ENCODE measurements at places on chromosomes 4 and X. TPM values are rescaled to one million over a fixed set of nuclear protein-coding genes. Genes with fewer than 3 reads are reported as not detected.

Gene VSIG1
- polyA plus RNA-seq, result 0.45 TPM

Gene HTN1
- not detected for polyA plus RNA-seq

Gene ATP8A1
- 17.6 TPM for polyA plus RNA-seq

Gene MAGEA1
- polyA plus RNA-seq, result not detected

Gene ARHGAP6
- 19.0 TPM for polyA plus RNA-seq

Gene FAM120C
- 7.5 TPM for polyA plus RNA-seq

Gene TMPRSS11D
- not detected for polyA plus RNA-seq

Gene FAM149A
- 9.4 TPM for polyA plus RNA-seq

Gene FAM241A
- 2.4 TPM for polyA plus RNA-seq

Gene FGFBP2
- polyA plus RNA-seq, result 1.7 TPM

Gene PTPN13
- 22.8 TPM for polyA plus RNA-seq

Gene GPRASP3
- 7.2 TPM for polyA plus RNA-seq

Gene SPATA18
- 4.8 TPM for polyA plus RNA-seq

Gene AFAP1
- 11.4 TPM for polyA plus RNA-seq

Gene CD40LG
- polyA plus RNA-seq, result 1.3 TPM

Gene PCDH10
- polyA plus RNA-seq, result 2.2 TPM

Gene COL25A1
- 0.56 TPM for polyA plus RNA-seq

Gene C4orf36
- polyA plus RNA-seq, result 1.4 TPM

Gene PCSK1N
- polyA plus RNA-seq, result not detected

Gene EFHC2
- 3.1 TPM for polyA plus RNA-seq

Gene GRIA3
- polyA plus RNA-seq, result 1.2 TPM

Gene TSPAN7
- polyA plus RNA-seq, result 84.2 TPM

Gene IQSEC2
- 8.7 TPM for polyA plus RNA-seq

Gene OTC
- polyA plus RNA-seq, result 0.46 TPM

Gene MAGEE2
- 0.25 TPM for polyA plus RNA-seq

Gene DCTD
- 272 TPM for polyA plus RNA-seq

Gene RIPPLY1
- not detected for polyA plus RNA-seq

Gene ITGB1BP2
- polyA plus RNA-seq, result 5.4 TPM

Gene GPR173
- 4.1 TPM for polyA plus RNA-seq

Gene UCP1
- polyA plus RNA-seq, result not detected

Gene NPY2R
- polyA plus RNA-seq, result 0.12 TPM

Gene RIBC1
- 2.1 TPM for polyA plus RNA-seq

Gene JCHAIN
- 93.0 TPM for polyA plus RNA-seq

Gene KLHL13
- polyA plus RNA-seq, result 15.8 TPM

Gene CC2D2A
- 9.4 TPM for polyA plus RNA-seq

Gene HELT
- not detected for polyA plus RNA-seq

Gene HMX1
- not detected for polyA plus RNA-seq

Gene PRR32
- not detected for polyA plus RNA-seq

Gene UGT2B10
- not detected for polyA plus RNA-seq

Gene HTR2C
- not detected for polyA plus RNA-seq

Gene FDCSP
- 18.3 TPM for polyA plus RNA-seq

Gene SLC25A4
- 23.2 TPM for polyA plus RNA-seq

Gene TSPAN5
- polyA plus RNA-seq, result 67.2 TPM

Gene BEND4
- polyA plus RNA-seq, result 0.33 TPM

Gene MTMR8
- polyA plus RNA-seq, result 1.6 TPM

Gene SLC9A7
- polyA plus RNA-seq, result 2.2 TPM

Gene CT45A5
- polyA plus RNA-seq, result not detected

Gene TCEAL6
- 6.9 TPM for polyA plus RNA-seq

Gene POU4F2
- not detected for polyA plus RNA-seq
